ENCODE measurements at places on chromosomes 11 and 22.

GRCh38 chr11:132184079-132184478, 813.7 kb downstream of the NTM start:
- DNase-seq, result no peak

- no peak for DNase-seq
Observed at GRCh38 chr11:120482149-120482548, 29.4 kb upstream of the GRIK4 start.

GRCh38 chr22:45932071-45932470, 44.9 kb downstream of the WNT7B start:
- no peak for DNase-seq

- DNase-seq, result no peak
Observed at GRCh38 chr11:65485920-65486219, 13.0 kb upstream of the MALAT1 start.

DNA sequence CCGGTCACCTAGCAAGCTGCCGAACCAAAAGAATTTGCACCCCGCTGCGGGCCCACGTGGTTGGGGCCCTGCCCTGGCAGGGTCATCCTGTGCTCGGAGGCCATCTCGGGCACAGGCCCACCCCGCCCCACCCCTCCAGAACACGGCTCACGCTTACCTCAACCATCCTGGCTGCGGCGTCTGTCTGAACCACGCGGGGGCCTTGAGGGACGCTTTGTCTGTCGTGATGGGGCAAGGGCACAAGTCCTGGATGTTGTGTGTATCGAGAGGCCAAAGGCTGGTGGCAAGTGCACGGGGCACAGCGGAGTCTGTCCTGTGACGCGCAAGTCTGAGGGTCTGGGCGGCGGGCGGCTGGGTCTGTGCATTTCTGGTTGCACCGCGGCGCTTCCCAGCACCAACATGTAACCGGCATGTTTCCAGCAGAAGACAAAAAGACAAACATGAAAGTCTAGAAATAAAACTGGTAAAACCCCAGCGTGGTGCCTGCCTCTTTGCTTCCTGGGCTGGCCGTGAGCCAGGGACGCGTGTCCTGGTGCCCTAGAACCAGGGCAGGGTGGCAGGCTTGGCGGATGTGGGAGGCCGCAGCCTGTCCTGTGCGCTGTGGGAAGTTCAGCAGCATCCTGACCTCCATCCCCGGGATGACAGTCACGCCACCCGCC, 13.2 kb downstream of the CCND1 start:
- no peak for DNase-seq

GRCh38 chr11:61893981-61894380, 2.6 kb upstream of the FADS3 start:
- no peak for DNase-seq

DNA sequence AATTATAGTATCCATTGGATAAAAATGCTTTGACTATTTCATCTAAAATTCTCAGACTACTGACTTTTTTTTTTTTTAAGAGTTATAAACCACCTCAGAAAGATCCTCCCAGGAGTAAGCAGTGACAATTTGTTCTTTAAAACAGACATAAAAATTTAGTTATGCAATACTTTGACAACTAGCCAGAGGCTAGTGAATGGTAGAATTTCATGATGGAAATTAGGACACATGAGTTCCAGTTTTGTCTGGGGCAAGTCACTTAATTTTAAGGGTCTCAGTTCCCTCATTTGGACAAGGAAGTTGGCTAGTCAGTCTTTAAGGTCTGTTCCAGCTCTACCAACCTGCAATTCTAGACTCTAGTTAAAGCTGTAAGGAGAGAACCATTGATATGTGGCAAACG, 2.9 kb downstream of the IL18 start:
- DNase-seq, result no peak

- peak; percentile 10 for DNase-seq
Observed at GRCh38 chr22:23534851-23535717, 45.0 kb downstream of the IGLL1 start.

GRCh38 chr11:2898366-2899079, 12.9 kb upstream of the CDKN1C start:
- no peak for DNase-seq

Measured in D341Med (cell line).